Erythroblast (primary cell): ENCODE measurements at places on chromosomes 7 and 10.

DNA sequence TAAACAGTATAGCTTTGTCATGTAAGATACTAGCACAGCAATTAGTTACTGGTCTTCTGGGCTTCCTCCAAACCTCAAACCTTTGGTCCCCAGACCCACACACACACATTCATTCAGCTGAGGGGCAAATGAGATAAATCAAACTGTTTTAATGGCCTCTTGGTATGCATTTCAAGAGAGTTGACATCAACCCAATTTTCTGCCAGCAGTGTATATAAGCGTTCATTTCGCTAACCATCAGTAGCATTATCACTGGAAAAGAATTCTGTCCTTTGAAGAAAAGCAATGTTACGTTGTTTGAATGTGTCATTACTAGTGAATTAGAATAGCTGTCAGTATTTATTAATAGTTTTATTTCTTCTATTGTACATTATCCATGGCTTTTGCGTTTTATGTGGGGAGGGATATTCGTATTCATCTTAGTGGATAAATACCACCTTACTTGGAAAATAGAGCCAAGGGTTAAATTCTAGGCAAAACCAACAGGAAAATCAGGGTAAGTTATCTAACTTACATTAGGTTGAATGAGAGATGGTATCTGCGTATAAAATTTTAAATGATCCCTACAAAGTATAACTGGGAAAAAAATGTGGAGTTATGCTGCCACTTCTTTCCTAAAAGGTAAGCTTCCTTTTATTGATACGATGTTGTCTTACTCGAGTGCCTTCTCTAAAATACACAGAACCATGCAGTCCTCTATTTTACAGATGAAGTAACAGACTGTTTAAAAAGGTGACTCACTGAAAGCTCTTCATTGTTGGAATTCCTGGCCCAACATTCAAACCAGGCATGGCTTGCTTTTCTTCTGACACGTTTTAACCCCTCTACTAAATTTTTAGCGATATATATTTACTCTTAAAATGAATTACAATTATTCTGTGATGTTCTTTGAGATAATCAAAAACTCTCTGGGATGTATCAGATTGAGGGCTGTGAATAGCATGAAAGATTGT, 2.0 kb upstream of the ZMYND11 start:
- DNase-seq, result no peak

GRCh38 chr10:43390759-43391158, 18.2 kb downstream of the HNRNPF start:
- DNase-seq, result peak; percentile 54

DNA sequence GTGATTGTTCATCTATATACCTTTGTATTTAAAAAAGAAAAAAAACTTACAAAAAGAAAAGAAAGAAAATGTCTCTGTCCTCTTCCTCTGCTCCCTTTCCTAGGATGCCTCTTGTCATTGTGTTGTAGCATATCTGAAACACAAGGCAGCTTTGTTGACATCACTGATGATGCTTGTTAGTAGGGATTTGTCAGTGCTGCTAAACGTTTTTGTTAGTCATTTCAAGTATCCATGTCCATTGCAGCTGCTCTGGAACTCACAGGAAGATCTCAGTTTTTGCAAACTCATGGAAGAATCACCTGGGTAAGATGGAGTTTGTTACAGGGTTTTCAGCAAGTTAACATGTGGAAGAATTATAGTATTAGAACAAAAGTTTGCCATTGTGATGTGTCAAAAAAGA, 123.6 kb downstream of the CCSER2 start:
- DNase-seq, result no peak

DNA sequence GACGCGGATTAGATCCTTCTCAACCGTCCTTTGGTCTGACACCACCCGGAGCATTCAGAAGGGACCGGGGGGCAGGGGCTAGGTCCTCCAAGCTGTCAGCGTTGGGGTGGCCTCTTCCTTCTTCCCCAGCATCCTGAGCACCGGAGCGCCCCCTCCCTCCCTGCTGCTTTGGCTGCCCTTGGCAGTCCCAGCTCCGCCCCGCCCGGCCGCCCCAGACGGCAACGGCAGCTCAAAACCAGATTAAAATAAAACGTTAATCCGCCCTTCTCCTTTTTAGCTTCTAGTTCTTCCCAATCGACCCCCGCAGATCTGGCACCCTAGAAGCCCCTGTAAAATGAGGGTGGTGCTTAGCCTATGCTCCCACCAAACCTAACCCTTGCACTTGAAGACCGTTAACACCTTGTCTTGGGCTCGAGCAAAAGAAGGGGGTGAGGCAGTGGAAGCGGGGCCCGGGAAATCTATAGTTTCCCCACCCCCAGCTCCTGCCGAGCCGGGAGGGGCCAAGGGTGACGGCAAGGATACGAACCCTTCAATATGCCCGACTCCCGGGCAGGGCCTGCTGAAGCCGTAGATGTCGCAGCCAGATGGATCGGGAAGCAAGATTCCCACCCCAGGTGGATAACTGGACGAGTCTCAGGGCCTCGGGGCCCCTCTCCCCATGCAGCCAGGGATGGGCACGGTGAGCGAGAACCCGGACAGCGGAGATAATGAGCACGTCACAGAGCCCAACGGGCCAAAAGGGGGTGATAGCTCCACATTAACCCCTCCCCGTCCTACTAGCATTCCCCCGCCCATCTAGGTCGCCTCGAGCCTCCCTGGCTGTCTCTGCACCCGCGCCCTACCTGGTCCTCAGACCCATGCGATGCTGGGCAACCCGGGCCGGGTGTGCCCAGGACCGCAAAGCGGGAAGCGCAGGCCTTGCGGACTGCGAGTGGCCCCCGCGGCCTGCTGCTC, 169.7 kb downstream of the NRF1 start:
- DNase-seq, result peak; percentile 48

DNA sequence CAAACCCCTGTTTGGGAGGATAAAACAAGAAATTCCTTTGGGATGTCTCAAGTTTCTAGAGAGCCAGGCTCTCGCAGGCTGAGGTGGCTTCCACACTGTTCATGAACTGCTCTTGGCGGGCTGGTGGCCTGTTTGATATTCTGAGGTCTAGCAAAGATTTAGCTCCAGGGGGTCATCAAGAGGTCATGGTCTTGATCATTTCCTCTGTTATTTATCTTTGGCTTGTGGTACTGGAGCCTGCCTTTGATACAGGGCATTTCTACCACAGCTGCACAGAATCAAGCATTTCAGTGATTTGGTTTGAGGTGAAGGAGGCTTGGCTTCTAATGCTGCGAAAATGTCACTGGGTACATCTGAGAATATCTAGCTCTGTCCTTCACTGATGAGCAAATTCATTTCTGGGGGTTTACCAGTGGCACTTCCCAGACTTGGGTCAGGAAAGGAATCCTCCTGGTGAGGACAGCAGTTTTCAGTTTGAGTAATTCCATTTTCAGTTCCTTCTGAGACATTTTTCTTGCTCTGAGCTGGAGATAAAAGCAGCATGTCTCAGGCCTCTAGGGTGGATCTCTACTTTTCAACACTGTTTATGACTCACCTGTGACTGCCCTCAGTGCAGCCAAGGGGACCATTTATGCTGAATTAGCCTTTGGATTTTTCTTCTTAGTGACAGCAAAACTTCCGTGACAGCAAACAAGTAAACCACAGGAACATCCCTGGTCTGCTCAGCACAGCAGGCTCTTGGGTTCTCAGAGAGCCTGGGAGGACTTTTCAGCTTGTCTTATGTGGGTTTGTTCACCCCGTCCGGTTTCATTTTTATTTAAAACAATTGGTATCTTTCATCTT, 312.0 kb downstream of the RNLS start:
- no peak for DNase-seq

DNA sequence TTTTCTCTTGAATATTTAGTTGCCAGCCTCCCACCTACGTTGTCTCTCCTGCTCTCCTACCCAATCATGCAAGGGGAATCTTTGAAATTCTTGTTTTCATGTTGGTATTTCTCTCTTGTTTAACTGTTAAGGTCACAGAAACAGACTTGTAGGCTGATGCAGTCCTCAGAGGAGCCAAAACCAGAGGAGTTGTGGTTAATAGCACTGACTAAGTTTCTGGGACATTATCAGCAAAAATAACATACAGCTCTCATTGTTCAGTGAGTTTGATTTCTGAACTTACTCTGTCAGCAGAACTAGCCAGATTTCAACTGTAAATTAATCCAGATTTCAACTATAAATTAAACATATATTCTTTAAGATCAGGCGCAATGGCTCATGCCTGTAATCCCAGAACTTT, 11.1 kb upstream of the CUL1 start:
- no peak for DNase-seq

DNA sequence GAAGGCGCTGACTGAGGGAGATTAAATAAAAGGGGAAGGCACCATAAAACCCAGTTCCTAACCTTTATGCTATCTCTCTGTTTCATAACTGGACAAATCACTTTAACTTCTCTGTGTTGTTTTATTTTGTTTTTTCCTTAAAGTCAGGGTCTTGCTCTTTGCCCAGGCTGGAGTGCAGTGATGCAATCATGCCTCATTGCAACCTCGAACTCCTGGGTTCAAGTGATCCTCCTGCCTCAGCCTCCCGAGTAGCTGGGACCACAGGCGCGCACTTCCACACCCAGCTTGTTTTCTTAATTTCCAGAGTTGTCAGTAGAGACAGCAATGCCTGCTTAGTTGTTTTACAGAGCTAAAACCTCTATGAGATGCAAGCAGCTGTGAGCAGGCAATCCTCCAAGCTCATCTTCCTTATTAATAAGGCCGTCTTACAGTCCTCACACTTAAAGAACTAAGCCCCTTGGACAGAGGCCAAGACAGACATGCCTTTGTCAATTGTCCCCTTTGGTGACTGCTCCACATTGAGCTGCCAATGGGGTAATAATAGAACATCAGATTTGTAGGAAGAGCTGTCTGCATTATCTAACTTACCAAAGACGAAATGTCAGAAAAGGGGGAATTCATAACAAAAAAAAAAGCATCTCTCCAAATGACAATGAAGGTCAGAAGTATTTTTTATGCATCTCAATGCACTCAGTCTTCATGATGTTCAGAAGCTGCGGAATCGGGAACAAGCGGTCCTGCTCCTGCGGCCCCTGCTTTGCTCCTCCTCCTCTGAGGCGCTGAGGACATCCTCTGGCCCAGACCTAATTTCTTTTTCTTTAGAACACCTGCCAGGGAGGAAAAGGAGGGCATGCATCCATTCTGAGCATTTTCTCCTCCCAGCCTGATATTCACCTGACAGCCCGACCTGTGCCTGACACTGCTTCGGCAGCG, 62.7 kb upstream of the RNF32 start:
- DNase-seq, result no peak

DNA sequence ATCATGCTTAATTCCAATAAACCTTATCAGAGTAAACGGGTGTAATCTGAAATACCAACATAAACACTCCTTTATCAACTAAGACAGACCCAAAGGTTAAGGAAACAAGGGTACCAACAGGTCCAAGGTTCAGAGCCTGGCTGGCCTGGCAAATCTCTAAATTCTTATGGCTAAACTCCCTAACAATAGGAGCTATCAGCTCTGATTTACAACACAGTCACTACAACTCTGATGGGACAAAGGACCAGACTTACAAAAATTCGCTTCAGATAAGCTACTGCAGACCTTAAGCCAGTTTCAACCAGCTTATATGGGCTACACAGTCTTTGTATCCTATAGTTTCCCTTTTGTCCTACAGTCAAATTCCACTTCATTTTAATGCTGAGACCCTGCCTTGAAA, 381.9 kb downstream of the ZWINT start:
- DNase-seq, result no peak

DNA sequence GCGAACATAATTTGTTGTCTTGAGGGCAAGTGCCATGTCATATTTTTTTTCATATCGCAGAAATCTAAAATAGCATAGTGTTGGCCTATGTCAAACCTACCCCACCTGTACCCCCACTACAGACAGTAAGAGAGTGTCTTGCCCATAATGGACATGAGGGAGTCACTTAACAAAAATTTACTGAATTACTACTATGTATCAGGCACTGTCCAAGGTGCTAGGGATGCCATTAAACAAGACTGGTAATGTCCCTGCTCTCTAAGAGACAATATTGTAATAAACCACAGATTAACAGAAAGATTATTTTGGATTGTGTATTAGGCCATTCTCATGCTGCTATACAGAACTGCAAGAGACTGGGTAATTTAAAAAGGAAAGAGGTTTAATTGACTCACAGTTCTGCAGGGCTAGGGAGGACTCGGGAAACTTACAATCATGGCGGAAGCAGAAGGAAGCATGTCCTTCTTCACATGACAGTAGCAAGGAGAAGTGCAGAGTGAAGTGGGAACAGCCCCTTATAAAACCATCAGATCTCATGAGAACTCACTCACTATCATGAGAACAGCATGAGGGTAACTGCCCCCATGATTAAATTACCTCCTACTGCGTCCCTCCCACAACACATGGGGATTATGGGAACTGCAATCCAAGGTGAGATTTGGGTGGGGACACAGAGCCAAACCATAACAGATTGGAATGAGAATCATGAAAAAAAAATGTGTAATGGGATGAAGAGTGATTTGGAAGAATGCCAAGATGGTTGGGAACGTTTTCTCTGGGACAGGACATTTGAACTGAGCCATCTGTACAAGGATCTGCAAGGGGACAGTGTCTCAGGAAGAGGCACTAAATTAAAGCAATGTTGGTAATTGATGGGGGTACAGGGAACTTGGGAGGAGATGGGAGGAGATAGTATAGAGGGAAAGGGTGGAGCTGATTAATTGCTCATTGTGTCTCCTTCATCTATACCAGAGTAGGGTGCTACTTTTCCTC, 108.5 kb downstream of the FAM107B start:
- no peak for DNase-seq

DNA sequence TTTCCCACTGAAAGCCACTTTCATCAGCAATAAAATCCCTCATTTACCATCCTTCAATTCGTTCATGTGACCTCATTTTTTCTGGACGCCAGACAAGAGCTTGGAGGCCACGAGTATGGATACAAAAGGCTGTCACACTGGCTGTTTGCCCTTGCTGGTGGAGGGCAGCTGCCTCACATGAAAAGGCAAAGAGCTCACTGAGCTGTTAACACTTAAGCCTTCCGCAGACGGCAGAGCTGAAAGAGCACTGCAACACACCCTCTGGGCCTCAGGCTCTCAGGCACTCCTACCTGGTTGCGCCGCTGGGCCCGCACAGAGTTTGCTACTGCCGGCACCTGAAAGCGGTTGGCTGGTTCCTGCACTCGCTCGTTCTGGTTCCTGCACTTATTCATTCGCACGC, 193.5 kb downstream of the CFTR start:
- DNase-seq, result no peak

GRCh38 chr7:157425761-157426160, 89.0 kb downstream of the DNAJB6 start:
- DNase-seq, result no peak

DNA sequence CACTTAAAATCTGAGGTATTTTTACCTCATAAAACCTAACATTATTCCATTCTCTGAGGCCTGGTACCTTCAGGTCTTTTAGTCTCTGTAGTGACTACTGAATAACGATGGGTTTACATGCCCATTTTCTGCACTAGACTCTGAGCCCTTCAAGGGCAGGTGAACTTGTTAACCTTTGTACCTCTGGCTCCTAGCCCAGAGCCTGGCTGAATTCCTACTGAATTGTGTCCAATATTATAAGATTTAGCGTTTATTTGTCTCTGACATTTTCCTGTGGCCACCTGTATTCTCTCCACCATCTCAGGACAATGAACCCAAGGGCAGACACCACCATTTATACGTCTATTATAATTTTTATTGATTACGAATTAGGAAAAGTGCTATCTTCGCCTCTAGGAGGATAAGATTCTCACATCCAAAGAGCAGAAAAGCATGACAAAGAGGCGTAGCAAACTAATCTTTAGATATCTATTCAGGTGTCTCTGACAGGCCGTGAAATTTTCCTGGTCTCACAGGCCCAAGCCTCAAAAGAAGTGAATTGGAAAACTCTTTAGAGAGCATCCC, 27.9 kb upstream of the HNRNPH3 start:
- no peak for DNase-seq

GRCh38 chr10:21449288-21449966, 76.1 kb downstream of the SKIDA1 start:
- no peak for DNase-seq

GRCh38 chr7:30114536-30115238, 20.1 kb upstream of the MTURN start:
- DNase-seq, result no peak
